GM23248 (cell line): ENCODE measurements at places on chromosomes 1 and 21. TPM values are rescaled to one million over a fixed set of nuclear protein-coding genes. Genes with fewer than 3 reads are reported as not detected.

DNA sequence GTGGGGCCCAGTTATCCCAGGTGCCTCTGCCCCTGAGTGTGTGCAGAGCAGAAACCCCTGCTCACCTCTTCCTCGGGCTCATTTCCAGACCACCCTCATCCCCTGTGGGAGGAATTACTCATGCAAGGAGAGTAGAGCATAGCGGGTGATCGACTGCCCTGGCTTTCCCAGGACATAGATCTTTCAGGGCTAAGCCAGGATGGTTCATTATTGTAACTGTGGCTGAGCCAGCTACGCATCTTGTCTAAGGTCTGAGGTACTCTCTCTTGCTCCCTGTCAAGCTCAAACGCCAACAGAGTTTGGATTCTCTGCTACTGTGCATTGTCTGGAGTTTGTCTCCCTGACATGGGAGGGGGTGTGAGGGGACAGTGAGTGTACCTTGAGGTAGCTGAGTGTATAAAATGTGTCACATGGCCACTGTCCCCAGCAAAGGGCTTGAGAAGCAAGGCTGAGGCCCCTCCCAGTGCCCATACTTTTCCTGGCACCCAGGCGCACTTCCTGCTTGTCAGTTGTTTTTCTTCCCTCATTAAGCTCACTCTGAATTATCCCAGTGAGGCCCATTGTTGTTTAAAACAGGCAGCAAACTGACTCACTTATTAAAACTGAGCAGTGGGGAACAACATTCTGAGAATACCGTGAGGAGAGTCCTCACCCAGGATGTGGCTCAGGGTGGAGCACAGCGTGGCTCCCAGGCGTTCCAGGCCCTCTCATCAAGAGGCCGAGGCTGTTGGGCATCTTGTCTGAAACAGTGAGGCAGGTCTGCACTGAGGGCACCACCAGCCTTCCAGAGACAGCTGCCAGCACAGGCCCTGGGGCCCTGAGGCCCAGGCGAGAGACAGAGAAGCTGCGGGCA, 92.9 kb downstream of the LAMC2 start:
- peak; percentile 89 for DNase-seq

- peak; percentile 58 for DNase-seq
Observed at GRCh38 chr1:234584926-234585325, 25.1 kb downstream of the IRF2BP2 start.

DNA sequence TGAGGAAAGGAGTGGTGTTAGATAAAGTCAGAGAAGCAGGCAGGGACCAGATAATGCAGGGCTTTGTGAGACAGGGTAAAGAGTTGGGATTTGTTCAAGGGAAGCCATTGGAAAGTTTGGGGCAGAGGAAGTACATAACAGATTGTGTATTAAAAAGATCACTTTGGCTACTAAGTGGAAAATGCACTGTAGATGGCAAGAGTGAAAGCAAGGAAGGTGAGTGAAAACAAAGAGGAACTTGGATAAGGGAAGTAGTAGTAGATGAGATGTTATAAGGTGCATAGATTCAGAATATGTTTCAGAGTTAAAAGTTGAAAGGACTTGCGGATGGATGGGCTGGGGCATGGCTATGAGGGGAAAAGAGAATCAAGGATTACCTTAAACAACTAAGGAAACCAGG, 17.4 kb downstream of the MRPL39 start:
- DNase-seq = no peak

DNA sequence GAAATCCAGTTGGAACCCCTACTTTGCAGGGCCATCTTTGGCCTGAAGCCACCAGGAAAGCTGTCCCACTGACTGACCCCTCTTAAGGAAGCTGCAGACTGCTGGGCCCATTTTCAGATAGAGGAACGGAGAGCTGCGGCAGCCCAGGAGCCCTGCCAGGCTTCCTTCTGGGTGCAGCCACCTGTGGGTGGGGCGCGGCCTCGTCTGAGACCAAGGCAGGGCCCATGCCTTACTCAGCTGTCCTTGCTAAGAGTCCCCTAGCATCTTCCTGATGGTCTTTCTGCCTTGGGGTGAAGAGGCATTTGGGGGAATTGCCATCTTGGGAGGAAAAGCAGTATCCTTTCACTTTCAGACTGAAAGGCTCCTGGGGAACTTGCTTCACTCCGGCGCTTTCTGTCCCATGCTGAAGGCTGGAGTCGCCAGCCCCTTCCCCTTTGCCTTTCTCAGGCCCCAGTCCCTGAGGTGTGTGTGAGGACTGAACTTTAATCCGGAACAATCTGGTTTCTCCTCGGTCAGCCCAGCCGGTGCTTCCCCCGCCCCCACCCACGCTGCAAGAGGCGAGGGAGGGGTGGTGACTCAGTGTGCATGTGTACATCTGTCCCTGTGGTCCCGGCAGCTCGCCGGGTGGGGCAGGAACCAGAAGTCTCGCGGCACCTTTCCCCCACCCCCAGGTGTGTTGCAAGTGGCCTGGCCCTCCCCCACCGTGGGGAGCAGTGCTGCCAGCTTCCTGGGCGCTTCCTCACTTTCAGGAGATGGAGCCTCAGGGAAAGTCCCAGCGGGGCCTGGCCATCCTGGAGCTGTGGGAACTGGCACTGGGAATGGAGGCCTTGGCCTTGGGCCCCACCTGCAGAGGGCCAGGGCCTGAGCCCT, 5.1 kb downstream of the ZC3H12A start:
- peak; percentile 97 for DNase-seq

F13B gene
- not detected in 2 replicates for total RNA-seq

GRCh38 chr1:155192346-155193274, 15.1 kb downstream of the THBS3 start:
- DNase-seq = no peak

- no peak for DNase-seq
Observed at GRCh38 chr1:33096363-33097005, 15.5 kb downstream of the AZIN2 start.

- DNase-seq = peak; percentile 21
Observed at GRCh38 chr1:17053086-17053684, 647 bp downstream of the SDHB start.

TNN gene
- not detected in 2 replicates for total RNA-seq

GRCh38 chr1:23592209-23592892, 33.0 kb upstream of the ID3 start:
- DNase-seq = peak; percentile 35

DNA sequence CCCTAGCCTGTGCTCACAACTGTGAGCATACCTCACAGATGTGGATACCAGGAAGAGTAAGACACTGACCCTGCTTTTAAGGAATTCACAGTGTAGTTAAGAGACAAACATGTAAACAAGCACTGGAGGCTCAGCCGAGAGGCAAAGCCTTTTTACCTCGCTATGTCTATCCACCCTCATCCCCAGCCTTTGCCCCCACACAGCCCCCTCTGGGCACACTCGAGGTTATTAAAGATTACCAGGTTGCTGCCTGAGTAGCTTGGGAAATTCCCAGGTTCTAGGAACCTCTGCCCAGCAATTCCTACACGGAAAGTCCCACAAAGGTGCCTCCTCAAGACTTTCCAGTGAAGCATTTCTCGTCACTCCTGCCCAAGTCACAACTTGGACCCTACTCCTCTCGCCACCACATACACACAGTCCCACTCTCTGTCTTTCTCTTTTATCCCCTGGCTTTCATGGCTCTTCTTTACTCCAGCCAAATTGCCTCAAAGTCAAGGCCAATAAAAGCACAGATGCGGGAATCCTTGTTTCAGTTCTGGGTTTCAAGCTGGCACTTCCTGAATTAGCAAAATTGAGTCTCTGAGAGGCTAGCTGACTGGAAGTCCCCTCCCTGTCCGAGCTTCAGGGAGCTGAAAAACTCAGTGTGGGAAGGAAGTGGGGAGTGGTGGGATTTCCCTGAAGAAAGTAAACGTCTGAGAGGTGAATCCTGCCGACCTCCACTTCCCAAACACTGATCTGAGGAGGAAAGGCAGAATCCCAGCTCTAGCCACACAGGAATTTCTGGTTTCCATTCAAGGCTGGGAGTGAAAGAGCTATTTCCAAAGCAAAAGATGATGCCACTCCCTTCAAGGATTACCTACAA, 7.6 kb downstream of the DENND2D start:
- DNase-seq = peak; percentile 41

DNA sequence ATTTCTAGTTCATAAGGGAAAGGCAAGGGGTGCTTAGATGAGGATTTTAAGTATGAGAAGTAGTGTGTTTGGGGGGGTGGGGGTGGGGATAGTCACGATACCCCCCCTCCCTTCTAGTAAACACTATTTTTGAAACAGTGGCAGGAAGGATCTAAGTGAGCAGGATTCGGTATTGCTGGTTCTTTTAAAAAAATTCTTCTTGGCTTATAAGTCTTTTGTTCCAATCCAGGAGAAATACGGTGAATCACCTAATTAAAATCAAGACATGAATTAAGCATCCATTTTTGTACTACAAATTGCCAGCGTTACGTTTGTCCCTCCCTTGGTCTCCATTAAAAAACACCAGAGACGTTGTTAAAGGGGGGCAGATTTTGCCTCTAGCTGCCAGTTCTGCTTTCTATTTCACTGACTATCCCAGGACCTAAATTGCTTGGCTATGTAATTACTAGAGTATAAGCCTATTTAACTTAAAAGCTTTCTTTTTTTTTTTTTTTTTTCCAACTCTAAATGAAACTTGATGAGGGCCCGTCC, 911 bp downstream of the LMO4 start:
- DNase-seq = peak; percentile 56

GRCh38 chr1:245503548-245503947, 348.8 kb downstream of the KIF26B start:
- no peak for DNase-seq

DNA sequence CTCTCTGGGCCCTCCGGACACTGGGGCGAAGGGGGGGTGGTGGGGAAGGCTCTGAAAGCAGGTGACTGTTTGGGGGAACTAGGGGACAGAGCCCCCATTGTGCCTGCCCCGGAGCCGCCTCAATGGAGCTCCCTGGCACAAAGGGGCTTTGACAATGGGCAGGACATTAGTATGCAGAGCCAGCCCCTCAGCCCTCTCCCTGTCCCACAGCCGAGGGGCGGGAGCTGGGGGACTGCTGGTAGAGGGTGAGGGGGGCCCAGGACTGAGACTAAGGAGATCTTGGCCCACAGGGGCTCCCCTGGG, 7.8 kb downstream of the KCNJ10 start:
- DNase-seq = no peak

- no peak for DNase-seq
Observed at GRCh38 chr1:39858315-39858714, 25.0 kb downstream of the TRIT1 start.

- no peak for DNase-seq
Observed at GRCh38 chr1:243942196-243943150, 92.4 kb upstream of the AKT3 start.

GRCh38 chr1:205293350-205294074, 28.0 kb downstream of the NUAK2 start:
- DNase-seq = peak; percentile 32

DNA sequence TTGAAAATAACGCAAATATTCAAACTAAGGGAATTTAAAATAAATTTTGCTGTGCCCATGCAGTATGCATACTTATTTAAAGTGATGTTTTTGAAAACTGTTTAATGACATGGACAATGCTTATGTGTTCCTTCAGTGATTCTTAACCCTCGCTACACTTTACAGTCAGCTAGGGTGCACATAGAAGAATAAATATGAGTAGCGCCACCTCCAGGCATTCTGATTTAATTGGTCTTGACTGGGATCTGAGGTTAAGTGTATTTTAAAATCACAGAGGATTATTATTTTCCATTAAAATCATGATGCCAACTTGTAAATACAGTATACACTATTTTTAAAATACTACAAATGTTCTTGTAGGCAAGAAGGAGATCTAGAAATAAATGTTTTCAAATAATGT, 373.5 kb upstream of the ADGRL4 start:
- DNase-seq = no peak

CFHR5 gene
- not detected in 2 replicates for total RNA-seq

GRCh38 chr21:23955135-23955843, 1652.0 kb downstream of the MRPL39 start:
- DNase-seq = no peak

- DNase-seq = no peak
Observed at GRCh38 chr1:19424651-19425570, 60.4 kb downstream of the CAPZB start.

DNA sequence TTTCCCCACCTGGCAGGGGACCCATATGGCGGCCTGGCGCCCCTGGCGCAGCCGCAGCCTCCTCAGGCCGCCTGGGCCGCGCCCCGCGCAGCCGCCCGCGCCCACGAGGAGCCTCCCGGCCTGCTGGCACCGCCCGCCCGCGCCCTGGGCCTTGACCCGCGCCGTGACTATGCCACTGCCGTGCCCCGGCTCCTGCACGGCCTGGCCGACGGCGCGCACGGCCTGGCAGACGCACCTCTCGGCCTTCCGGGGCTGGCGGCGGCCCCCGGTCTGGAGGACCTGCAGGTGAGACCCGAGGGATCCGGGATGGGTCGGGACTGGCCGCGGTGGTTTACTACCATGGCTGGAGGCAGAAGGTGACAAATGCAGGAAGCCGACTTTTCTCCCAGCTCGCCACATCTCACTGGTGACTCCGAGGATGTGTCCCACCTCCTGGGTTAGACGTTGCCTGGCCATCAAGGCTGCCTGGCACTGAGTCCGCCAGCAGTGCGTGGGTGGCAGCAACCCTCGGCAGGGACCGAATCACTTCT, 1.1 kb downstream of the TFAP2E start:
- DNase-seq = no peak

DNA sequence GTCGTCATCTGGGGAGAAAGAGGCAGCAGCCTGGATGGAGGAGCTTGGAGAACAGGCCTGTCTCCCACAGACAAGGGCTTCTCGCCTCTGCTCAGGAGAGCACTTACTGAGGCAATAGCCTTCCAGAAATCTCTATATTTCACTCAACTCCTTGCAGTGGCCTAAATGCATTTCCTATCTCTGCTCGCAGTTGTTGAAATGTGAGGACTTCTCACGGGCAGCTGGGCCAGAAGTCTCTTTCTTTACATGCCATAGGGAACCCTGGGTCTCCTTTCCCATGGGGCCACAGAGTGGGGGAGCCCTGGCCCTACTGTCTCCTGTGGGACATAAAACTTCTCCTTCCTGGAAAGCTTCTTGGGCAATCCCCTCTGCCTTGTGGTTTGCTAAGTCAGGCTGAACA, 43.5 kb upstream of the KIF21B start:
- no peak for DNase-seq

DNA sequence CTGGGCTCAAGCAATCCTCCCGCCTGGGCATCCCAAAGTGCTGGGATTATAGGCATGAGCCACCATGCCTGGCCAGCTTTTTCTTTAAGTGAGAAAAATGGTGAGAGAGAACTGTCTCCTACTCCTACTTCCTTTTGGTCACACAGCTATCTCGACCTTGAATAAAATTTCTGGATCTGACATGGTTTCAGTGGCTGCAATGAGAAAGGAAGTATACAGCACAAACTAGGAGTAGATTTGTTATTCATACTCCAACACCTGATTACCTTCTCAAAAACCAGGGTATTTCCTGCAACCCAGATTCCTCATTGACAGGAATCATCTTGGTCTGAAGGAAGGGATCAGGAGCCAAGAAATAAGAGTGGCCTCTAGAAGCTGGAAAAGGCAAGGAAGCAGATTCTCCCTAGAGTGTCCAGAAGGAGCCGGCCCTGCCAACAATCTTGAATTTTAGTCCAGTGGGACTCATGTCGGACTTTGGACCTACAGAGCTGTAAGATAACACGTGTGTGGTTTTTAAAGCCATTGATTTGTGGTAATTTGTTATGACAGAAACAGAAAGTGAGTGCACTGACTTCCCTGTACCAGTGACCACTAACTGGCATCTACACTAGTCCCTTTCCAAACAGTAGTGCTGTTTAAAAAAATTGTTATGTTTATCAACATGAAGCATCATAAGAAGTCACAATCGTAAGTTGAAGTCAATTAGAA, 516.6 kb downstream of the SMYD3 start:
- DNase-seq = no peak
